Forelimb muscle (tissue), 1 donor: ENCODE measurements at places on chromosomes 3 and 15.

DNA sequence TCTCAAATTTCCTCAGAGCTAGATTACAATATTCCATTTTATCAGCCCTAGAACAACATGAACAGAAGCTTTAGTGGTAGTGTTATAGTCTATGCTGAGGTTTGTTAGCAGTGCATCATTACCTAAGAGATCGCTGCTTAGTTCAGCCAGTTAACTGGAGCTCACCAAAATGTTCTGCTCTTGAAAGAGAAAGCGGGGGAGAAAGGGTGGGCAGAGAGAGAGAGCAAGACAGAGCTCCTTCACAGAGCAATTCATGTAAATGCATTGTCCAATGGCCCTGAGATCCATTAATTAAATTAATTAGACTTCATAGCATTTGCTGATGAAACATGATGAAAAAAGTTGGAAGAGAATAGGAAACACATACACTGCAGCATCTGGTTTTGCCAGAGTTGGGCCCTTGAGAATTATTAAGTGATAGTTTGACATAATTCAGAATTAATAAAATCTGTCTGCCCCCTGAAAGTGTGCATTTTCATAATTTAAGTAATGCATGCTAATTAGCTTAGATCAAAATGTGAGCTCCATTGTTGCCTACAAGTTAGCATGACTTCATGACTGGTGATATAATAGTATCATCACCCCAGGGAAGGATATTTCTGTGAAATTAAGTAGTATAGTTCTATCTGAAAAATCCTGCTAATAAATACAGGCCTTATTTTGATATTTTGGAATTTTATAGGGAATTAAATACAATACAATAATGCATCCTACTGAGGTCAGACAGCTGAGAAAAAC lies 86.9 kb upstream of the LYSMD4 start:
- DNase-seq: no peak

- no peak for DNase-seq
Measured at GRCh38 chr15:47975427-47975826, 145.4 kb upstream of the SLC24A5 start.

- no peak for DNase-seq
Measured at GRCh38 chr3:73411993-73412392, 212.7 kb downstream of the PDZRN3 start.

DNA sequence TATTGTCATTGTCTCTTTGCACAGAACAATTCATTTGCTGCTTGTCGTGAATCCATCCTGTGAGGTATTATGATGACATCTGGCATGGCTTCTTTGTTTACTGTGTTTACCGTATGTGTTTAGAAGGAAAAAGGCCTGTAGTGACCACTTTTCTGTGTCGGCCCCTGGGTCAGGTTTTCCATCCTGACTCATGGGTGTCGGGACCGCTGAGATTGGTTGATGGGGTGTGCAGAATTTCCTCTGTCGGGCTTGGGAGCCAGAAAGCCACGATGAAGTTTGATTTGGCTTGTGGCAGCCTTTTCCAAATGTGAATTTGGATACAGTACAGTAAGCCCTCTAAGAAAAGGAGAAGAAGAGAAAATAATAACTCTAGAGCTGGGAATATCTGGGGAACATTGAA lies 113.5 kb downstream of the FNDC3B start:
- DNase-seq: no peak

DNA sequence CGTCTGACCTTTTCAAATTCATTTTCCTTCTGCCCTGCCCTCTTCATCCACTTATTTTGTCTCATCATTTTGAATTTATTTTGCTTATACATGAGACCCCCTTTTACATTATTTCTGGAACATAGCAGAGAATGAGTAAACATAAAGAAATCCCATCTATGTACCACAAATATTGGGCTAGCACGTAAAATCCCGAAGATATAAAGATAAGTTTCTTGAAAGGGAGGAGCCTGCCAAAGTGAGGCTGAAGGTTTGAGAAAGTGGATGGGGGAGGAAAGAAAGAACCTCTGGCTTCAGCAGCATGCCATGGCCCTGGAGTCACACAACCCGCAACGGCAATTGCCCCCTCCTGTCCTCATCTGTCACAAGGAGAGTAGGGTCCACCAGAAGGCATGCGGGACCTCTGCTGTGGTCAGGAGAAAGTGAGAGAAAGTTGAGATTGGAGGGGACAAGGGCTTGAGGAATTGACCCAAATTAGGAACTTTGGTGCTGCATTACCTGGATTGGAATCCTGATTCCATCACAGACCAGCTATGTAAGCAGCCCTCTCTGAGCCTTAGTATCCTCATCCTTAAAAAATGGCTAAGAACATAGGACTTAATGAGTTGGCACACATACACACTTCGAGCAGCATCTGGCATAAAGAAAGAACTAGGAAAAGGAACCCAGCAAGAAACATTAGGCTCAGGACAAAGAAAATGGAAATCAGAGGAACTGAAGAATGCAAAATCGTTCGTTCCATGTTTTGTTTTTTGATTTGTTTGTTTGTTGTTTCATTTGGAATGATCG lies 53.7 kb upstream of the GYG1 start:
- no peak for DNase-seq

GRCh38 chr15:31390029-31390428 lies 63.4 kb downstream of the KLF13 start:
- no peak for DNase-seq
